ENCODE measurements at places on chromosomes 6 and 20.

DNA sequence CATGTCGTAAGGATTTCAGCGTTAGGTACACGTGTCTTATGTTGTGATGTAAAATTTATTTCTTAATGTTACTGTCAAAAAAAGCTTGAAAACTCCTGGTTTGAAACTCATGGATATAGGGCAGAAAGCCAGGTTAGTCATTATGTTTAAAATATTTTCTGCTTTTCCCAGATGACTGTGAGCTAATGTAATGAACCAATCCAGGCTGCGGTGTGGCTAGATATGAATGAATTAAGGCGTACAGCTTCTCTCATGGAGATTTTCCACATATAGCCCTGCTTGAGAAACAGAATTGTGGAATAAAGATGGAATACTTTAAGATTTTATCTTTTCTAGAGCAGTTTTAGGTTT, 80.3 kb upstream of the STMND1 start:
- DNase-seq = no peak

- no peak for DNase-seq
Observed at GRCh38 chr20:49661560-49662329, 51.9 kb downstream of the B4GALT5 start.

DNA sequence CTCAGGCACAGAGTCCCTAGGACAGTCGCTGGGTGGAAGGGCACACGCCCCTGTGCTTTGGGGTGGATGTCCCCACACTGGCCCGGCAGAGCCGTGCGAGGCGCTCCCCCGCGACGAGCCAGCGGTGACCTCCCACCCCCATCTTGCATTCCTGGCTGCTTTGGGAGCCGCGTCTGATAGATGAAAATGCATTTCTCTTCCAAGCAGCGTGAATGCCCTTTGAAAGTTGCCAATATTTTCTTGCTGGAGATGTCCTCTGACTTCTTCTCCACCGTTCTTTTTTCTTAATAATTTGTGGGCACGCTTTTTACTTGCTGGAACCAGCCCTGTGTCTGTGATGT, 29.9 kb downstream of the COL20A1 start:
- no peak for DNase-seq

DNA sequence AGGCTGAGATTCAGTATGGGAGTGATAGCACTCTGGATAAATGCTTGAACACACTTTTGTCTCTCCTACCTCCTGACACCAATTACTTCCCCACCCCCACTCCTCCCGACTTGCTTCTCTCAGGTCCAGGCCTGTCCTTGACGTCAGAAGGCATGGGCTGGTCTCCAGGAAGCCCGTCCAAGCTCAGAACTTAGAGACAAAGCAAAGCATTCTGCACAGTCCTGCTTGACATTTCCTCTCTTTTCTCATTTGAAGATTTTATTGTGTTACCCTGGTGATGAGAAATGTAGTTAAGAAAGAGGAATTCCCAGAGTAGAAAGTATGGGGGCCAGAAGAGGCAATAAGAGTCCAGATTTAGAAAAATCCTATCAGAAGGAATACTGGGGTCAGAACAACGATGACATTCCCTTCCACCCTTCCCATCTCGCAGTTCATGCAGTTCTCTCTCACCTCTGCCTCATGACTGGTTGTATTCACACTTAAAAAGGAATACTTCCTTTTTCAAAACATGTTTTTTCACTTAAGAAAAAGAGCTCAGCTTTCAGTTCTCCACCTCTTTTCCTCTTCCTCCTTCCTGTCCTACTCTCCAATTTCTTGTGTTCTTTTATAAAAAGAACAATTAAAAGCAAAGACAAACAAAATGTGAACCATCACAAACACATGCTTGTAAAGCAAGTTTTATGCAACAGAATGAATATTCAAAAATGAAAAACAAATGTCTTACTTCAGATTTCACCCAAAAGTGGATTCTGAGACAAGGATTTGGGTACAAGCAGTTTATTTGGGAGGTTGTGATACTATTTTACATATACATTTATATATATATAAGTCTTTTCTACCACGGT, 18.5 kb upstream of the FAM184A start:
- DNase-seq = no peak

DNA sequence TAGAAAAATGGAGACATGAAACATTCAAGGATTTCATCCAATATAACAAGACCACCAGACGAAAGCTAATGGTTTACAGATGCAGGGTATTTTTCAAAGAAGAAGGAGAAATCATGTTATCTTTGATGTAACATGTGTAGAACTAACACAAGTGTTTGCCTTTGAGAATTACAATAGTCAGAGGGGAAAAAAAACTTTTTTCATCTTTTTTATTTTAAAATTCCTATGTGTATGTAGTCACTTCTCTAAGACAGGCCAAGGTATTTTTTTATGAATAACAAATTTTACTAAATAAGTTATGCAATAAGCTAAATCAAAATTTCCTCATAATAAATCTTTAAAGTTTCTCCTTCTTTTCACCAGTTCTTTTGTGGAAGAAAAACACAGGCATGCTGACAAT, 161.4 kb downstream of the PDE7B start:
- DNase-seq = no peak

- DNase-seq = no peak
Observed at GRCh38 chr6:161684731-161685475, 411.0 kb upstream of the AGPAT4 start.

DNA sequence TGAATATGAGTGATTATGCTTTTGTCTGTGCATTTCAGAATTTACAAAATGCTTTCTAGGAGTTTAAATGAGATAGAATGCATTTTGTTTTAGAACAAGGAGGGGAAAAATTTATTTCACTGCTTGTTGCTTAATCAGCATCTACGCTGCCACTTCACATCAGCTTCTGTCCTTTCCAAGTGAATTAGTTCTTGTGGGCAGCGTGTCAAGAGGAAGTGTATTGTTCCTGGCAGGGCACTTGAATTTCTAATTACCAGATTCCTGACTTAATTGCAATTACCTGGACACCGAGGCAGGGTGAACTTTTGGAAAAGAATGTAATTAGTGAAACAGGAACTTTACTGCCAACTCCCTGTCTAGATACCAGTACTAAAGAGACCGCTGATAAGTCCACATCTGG, 263.5 kb downstream of the TMEM242 start:
- DNase-seq = no peak

GRCh38 chr6:31734247-31734820, 2.0 kb downstream of the CLIC1 start:
- DNase-seq = no peak

DNA sequence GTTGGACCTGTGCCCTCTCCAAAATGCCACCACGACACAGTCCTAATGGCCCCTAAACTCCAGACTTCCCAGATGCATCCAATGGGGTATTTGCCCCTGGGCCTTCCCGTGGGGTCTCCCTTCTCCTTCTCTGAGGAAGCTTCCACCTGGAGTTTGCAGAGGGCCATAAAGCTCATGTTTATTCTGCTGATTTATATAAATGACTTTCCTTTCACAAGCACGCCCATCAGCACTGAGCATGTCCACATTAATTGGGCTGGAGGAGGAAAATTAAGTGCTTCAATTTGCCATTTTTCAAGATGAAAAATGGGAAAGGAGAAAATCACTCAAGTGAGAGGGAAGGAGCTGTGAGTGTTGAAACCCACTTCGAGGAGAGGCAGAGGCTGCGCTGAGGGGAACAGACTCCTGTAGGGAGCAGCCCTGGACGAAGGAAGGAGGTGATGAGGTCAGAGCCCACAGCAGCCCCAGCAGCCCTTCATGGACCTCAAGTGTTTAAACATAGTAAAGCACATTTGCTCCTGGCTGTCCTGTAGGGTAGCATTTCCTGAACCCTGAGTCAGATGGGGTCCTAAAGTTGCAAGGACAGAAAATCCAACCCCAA, 434.9 kb upstream of the SULF2 start:
- no peak for DNase-seq

- peak; percentile 51 for DNase-seq
Observed at GRCh38 chr20:36836591-36837269, 39.2 kb upstream of the TLDC2 start.

GRCh38 chr6:25254671-25255070, 24.5 kb upstream of the CARMIL1 start:
- DNase-seq = no peak

GRCh38 chr6:4805553-4806336, 29.5 kb downstream of the CDYL start:
- DNase-seq = peak; percentile 21

- DNase-seq = no peak
Observed at GRCh38 chr6:11987386-11987785, 24.7 kb upstream of the HIVEP1 start.

DNA sequence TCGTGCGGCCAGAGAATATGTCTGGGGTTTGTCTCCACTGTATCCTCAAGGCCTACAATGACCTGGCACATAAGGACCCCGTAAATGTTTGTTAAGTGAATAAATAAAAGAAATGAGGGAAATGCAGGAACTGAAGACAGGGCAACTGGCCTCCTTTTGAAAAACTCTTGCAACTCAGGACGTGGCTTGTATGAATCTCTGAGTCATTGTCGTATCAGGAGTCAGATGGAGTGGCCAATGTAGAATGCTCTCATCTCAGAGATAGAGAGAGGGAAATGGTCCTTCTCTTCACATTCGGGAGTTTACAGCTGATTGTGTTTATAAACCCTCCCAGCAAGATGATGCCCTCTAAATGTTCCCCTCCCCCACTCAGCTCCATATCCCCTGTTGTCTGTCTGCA, 57.1 kb downstream of the UST start:
- no peak for DNase-seq

GRCh38 chr20:62480318-62480717, 4.5 kb upstream of the GATA5 start:
- DNase-seq = no peak

- DNase-seq = peak; percentile 20
Observed at GRCh38 chr6:101396548-101397173, 3.2 kb downstream of the GRIK2 start.

DNA sequence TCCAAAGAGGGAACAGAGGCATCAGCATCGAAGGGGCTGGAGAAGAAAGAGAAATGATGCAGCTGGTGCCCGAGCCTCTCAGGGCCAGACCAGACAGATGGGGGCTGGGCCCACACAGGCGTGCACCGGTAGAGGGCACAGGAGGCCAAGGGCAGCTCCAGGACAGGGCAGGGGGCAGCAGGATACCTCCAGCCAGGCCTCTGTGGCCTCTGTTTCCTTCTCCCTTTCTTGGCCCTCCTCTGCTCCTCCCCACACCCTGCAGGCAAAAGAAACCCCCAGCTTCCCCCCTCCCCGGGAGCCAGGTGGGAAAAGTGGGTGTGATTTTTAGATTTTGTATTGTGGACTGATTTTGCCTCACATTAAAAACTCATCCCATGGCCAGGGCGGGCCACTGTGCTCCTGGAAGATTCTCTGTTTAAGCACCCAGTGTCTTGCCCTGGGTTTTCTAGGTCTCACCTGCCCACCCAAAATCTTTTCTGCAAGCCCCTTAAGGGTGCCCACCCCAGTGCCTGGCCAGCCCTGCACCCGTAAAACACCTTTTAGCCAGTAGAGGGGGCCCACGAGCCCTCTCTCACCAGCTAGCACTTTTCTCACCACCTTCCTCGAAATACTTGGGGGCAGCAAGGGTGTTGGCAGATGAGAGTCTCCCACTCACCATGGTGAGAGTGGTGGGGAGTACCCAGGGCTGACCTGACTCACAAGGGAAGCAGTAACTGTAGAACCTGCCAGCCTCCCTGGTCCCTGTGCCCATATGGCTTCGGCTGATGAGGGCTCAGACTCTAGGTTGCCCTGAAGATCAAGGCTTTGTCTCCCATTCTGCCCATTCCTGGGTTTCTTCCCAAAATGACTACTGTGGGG, 35.7 kb upstream of the ID1 start:
- peak; percentile 68 for DNase-seq

DNA sequence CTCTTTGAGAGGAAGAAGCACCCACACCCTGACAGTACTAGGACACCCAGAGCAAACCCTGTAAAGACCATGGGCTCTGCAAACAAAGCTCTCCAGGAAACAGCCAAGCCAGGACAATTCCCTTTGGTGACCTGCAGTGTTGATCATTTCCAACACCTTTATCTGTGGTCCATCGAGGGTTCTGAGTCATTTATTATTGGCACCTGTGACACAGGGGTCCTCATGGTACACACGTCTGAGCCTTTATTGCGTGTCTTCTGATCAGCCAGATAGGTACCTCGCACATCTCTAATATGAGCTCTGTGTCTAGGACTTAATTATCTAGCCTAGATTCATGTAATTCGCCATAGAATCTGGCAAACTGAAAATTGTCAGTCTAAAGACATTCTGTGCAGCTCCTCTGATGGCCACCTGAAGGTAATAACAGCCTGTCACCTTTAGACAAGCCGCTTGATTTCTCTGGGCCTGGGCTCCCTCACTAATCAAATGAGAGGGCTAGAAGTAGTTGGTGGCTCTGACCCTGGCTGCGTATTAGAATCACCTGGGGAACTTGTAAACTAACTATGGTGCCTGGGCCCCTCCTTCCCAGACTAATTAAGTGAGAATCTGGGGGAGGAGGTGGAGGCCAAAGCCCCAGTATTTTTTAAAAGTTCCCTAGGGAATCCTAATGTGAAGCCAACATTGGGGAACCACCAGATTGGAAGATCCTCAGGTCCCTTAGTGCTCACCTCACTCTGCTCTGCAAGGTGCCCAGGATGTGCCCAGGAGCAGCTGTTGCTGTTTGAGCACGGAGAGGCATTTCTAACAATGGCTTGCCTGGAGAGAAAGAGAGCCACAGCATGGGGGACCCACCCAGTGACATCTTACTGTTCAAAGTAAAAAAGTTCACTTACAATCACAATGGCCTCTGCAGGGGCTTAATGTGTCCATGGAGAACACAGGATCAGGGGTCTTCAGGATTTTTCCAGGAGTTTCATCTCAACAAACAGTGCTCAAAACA, 122.0 kb upstream of the ARID1B start:
- no peak for DNase-seq

DNA sequence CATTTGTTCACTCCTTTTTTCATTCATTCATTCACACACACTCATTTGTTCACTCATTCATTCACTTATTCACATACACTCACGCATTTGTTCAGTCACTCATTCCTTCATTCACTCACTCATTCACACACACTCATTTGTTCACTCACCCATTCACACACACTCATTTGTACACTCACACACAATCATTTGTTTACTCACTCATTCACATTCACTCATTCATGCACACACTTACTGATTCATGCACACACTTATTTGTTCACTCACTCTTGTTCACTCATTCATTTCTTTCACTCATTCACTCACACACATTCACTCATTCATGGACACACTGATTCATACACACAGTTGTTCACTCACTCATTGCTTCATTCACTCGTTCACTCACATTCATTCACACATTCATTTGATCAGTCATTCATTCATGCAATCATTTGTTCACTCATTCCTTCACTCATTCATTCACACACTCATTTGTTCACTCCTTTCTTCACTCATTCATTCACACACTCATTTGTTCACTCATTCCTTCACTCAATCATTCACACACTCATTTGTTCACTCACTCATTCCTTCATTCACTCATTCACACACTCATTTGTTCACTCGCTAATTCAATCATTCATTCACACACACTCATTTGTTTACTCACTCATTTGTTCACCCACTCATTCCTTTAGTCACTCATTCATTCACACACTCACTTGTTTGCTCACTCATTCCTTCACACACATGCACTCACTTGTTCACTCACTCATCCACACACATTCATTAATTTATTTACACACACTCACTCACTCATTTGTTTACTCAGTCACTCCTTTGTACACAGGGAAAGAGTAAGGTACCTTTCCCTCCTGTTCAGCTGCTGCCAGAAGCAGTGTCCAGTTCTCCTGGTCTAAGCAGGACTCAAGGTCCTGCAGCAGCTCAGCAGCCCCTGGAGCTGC, 50.7 kb upstream of the BHLHE23 start:
- DNase-seq = no peak
